COR-L47 (cell line): ENCODE measurements at places on chromosomes 11 and 22.

- DNase-seq = no peak
Measured at GRCh38 chr22:46675479-46675878, 55.3 kb downstream of the GRAMD4 start.

- no peak for DNase-seq
Measured at GRCh38 chr22:26264162-26264561, 94.9 kb downstream of the SEZ6L start.

DNA sequence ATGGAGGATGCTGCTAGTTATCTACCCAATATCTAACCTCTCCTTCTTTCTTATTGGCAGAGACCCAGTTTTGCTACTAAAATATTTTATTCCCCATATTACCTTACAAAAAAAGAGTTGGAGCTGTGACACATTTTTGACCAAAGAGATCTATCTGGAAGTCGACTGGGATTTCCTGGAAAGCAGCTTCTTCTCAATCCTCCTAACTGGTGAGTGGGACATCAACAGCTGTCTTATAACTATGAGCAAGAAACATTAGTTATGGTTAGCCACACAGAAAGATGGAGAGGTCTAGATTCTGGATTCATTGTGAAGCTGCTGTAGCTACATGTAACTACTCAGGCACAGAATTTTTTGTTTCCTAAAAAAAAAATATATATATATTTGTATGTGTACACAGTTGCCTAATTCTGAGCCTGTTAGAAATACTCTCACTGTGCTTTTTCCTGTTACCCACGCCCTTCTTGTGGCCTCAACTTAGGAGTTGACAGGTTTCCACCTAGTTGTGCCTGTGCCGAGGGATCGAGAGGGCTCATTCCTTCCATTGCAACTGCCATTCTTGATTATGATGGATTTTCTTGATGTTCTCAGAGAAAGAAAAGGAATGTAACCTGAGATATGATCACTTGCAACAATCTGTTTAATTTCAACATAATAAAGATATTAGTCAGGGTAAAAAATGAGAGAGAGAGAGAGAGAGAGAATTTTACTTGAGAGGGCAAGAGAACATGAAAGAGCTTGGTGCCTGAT is 142.0 kb downstream of the SLC17A6 start:
- DNase-seq = no peak

DNA sequence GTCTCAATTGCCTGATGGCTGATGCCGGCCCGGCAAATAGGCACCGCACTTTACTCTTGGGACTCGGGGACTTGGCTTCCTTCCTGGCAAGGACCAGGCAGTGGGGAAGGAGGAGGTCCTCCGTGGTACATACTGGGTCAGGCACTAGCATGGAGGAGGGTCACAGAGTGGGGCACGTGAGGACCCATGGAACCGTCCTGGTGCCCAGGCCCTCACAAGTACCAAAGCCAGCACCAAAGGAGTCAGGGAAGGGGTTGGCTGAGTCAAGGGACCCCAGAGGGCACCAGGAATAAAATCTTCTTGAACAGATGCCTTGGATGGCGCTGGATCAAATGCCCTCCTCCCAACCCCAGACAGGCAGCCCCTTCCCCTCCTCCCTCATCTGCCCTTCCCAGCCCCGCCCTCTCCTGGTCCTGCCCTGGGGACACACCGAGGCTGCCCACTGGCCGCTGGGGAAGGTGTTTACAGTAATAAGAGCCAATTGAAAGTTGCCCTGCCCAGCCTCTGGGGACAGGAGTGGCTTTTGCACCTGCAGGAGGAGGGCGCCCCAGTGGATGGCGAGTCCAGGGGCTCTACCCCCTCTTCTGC is 5.6 kb upstream of the CARNS1 start:
- DNase-seq = no peak

- no peak for DNase-seq
Measured at GRCh38 chr22:37328017-37328416, 45.7 kb downstream of the CYTH4 start.

GRCh38 chr22:43094085-43094484 is 4.9 kb upstream of the TTLL1 start:
- peak; percentile 20 for DNase-seq

DNA sequence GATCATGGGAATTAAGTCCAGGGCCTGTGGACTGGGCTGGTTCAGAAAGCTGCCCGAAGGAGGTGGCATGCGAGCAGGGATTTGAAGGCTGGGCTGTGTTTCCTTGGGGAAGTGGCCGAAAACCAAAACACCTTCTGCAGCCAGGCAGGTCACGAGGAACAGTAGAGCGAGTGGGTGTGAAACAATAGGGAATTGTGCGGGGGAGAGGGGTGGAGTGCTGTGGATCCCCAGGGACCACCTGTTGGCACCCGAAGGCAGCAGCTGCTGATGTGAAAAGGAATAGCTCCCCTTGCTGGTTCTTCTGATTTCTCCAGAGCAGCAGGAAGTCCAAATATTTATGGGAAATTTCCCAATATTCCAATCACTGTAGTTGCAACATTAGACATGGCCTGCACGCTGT is 24.6 kb downstream of the TP53I11 start:
- no peak for DNase-seq

GRCh38 chr11:79017811-79018210 is 423.0 kb downstream of the TENM4 start:
- no peak for DNase-seq

DNA sequence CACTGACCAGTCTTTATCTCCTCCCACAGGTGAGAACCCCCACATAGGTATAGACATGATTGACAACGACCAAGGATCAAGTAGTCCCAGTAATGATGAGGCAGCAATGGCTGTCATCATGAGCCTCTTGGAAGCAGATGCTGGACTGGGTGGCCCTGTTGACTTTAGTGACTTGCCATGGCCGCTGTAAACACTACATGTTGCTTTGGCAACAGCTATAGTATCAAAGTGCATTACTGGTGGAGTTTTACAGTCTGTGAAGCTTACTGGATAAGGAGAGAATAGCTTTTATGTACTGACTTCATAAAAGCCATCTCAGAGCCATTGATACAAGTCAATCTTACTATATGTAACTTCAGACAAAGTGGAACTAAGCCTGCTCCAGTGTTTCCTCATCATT is 76.5 kb downstream of the BTBD10 start:
- DNase-seq = no peak

GRCh38 chr22:44587737-44588310 is 89.8 kb upstream of the RTL6 start:
- DNase-seq = no peak

DNA sequence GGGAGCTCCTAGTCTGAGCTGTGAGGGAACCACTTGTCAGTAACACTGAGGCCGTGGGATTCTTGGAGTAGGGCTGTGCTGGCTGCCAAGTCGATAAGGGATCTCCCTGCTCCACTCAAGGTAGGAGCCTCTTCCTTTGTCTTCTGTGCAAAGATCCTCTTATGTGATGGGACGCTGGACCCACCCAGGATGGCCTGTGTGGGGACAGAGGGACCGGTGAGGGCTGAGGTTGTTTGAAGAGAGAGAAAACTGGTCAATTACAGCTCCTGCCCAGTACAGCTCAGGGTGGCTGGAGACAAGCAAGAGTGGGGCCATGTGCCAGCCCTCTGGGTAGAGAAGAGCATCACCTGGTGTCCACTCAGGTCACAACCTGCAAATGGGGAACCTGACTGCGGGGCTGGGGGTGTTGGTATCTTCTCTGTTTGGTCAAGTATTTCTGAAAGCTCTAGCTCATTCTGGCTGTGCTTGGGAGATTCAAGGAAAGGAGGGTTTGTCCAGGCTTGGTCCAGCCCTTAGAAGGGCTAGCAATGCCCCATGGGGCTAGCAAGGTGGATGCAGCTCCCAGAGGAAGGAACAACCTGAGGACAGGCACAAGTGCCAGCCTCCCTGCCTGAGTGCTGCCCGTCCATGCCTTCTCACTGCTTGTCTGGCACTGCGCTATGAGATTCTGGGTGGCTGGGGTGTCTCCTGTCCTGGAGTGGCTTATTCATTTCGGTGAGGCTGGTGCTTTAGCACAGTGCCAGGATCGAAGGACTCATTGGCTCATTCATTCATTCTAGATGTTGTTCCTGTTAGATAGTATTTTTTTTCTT is 27.6 kb upstream of the BAIAP2L2 start:
- no peak for DNase-seq

GRCh38 chr11:110833033-110833484 is 120.8 kb upstream of the ARHGAP20 start:
- DNase-seq = no peak

GRCh38 chr22:34797826-34798225 is 268.1 kb upstream of the ISX start:
- no peak for DNase-seq

GRCh38 chr11:12693479-12694182 is 19.4 kb downstream of the TEAD1 start:
- DNase-seq = peak; percentile 25

DNA sequence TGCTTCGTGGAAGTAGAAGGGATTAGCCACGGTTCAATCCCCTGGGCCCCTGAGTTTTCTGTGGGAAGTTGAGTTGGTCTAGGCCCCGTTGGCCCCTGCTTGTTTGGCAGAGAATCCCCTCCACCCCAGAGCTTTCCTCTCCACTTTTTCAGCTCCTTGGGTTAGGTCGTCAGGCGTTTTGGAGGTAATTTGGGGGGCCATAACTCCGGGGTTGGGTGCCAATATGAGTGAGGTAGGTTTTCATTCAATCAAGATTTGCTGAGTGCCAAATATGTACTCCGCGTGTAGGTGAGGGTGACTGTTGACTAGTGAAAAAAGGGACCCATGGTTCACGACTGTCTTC is 590 bp downstream of the ATG13 start:
- DNase-seq = no peak

DNA sequence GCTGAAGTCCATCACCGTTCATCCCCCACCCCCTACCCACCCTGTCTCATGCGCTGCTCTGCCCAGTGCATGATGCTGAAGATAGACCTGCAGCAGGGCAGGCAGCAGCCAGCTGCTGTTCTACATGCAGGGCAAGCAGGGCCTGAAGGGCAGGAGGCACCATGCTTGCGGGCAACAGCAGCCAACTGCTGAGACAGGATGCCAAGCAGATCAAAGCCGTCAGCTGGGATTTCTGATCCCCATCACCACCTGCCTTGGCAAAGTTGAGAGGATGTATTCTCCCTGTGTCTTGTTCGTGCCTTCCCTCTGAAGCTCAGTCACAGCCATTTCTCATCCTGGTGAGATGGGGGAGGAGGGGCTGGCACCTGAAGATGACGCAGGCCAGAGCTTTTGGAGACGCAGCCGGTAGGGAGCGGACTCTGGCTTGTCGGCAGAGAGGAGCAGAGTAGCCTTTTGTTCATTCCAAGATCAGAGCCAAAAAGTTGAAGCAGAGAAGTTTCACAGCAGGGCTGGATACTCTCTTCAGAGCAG is 227.0 kb downstream of the GRIK4 start:
- no peak for DNase-seq

DNA sequence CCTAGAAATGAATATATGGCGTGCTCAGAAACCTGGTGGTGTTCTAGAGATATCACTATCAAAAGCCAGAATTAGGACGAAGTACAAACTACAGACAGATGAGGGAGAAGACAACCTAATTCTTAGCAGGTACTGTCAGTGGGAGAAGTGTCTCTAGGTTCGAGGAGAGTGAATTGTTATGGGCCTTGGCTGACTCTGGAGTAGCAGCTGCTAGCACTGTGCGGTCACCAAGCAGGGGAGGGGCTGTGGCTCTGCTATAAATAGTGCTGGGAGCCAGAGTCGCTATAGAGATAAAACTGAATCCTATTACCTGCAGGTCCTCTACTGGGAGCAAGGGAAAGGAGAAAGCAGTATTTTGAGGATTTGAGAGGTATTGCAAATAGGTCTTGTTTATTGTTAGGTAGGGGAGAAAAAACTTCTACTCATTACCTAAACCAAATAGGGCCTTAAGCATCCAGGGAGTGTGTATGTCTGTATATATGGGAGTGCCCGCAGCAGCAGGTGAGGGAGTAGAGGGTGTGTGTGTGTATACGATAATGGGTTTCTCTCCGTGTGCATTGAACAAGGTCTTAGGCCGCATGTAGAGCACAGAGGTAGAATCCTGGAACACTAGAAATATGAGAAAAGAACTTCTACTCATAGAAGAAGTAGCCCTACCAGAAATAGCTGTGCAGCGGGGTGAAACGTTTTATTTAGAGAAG is 2.2 kb downstream of the MADD start:
- DNase-seq = no peak

- peak; percentile 16 for DNase-seq
Measured at GRCh38 chr22:32204040-32204855, 625 bp downstream of the RFPL2 start.

- no peak for DNase-seq
Measured at GRCh38 chr11:27692781-27693180, 7.5 kb downstream of the BDNF start.

- DNase-seq = no peak
Measured at GRCh38 chr11:106158406-106158805, 80.9 kb downstream of the AASDHPPT start.

- DNase-seq = no peak
Measured at GRCh38 chr11:7437696-7438095, 47.6 kb upstream of the OLFML1 start.

DNA sequence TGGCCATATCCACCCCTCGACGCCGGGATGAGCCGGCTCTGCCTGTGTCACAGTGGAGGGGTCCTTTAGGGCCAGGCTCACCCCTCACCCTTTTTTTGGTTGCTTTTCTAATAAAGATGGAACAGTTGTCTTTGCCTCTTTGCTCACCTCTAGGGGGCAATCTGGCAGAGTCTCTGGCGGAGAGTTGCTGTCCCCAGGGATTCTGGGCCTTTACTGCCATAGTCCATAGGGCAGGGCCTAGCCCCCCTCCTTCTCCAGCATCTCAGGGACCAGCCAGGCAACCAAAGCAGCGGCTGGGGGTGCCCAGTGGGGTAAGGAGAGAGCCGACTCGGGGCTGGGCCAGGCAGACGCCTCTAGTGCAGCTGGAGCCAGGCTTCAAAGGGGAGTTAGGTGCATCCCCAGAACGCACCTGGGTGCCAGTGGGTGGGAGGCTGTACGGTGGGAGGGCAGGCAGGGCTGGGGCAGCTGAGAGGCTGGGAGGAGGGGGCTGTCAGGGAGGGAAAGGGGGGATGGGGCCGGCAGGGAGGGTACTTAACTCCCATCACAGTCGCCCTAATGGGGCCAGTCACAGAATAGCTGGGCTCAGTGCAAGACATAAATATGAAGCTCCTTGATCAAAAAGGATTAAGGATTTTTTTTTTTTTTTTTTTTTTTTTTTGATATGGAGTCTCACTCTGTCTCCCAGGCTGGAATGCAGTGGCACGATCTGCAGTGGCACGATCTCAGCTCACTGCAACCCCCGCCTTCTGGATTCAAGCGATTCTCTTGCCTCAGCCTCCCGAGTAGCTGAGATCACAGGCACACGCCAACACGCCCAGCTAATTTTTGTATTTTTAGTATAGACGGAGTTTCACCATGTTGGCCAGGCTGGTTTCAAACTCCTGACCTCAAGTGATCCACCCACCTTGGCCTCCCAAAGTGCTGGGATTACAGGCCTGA is 2.5 kb upstream of the SUSD2 start:
- no peak for DNase-seq
